Calu3 (cell line): ENCODE measurements at places on chromosomes 12 and 14. TPM values are rescaled to one million over a fixed set of nuclear protein-coding genes. Genes with fewer than 3 reads are reported as not detected.

TAS2R50 gene
- total RNA-seq: 1.8 TPM in 2 replicates

TSPAN19 gene
- total RNA-seq: not detected in 2 replicates

SLC39A5 gene
- total RNA-seq: 0.98 TPM in 1 of 2 replicates, not detected in the other

GPR84 gene
- total RNA-seq: not detected in 2 replicates

DAO gene
- not detected in 2 replicates for total RNA-seq

EIF2S3B gene
- 4.8 and 5.7 TPM in 2 replicates for total RNA-seq

RHOJ gene
- total RNA-seq: 0.40 TPM in 1 of 2 replicates, not detected in the other

DACT1 gene
- total RNA-seq: not detected in 2 replicates

HCAR3 gene
- total RNA-seq: 0.17 TPM in 1 of 2 replicates, not detected in the other

RNASE7 gene
- not detected in 2 replicates for total RNA-seq

FOXG1 gene
- total RNA-seq: not detected in 2 replicates

ERBB3 gene
- 170 and 183 TPM in 2 replicates for total RNA-seq

KRT7 gene
- total RNA-seq: 2,370 and 2,828 TPM in 2 replicates

NAV3 gene
- 2.0 and 4.1 TPM in 2 replicates for total RNA-seq

CIROP gene
- total RNA-seq: not detected in 2 replicates

KRT78 gene
- total RNA-seq: 0.59 and 0.69 TPM in 2 replicates

NUP37 gene
- 59.0 and 72.1 TPM in 2 replicates for total RNA-seq

KIF5A gene
- total RNA-seq: 0.10 TPM in 1 of 2 replicates, not detected in the other

SLC48A1 gene
- total RNA-seq: 17.0 and 17.2 TPM in 2 replicates

AJUBA gene
- 20.2 and 32.7 TPM in 2 replicates for total RNA-seq

NTF3 gene
- not detected in 2 replicates for total RNA-seq

CISTR gene
- not detected in 2 replicates for total RNA-seq

SCNN1A gene
- total RNA-seq: 36.5 and 53.5 TPM in 2 replicates

AQP2 gene
- total RNA-seq: not detected in 2 replicates

DLK1 gene
- not detected in 2 replicates for total RNA-seq

KERA gene
- total RNA-seq: not detected in 2 replicates

ACRBP gene
- total RNA-seq: 2.9 and 4.1 TPM in 2 replicates

POMT2 gene
- total RNA-seq: 21.7 and 22.9 TPM in 2 replicates

FAM161B gene
- 1.6 and 1.7 TPM in 2 replicates for total RNA-seq

KRT6A gene
- total RNA-seq: 0.24 TPM in 1 of 2 replicates, not detected in the other

ZNF384 gene
- 64.9 and 68.5 TPM in 2 replicates for total RNA-seq

PMEL gene
- 1.6 and 2.1 TPM in 2 replicates for total RNA-seq

HCFC2 gene
- 7.8 and 9.4 TPM in 2 replicates for total RNA-seq

MUCL1 gene
- total RNA-seq: not detected in 2 replicates

TRIP11 gene
- 50.2 and 53.8 TPM in 2 replicates for total RNA-seq

RGS6 gene
- total RNA-seq: not detected in 2 replicates

MYO1H gene
- total RNA-seq: not detected in 2 replicates

NGB gene
- not detected in 2 replicates for total RNA-seq

RAPGEF3 gene
- 8.2 and 11.0 TPM in 2 replicates for total RNA-seq

FOXN4 gene
- total RNA-seq: not detected in 2 replicates

IL22 gene
- total RNA-seq: not detected in 2 replicates

ABCB9 gene
- 25.6 and 26.5 TPM in 2 replicates for total RNA-seq

LBHD2 gene
- total RNA-seq: not detected in 2 replicates

SYCP3 gene
- 0.12 TPM in 1 of 2 replicates, not detected in the other for total RNA-seq
